Muscle of back (tissue), 13 donors: ENCODE measurements at places on chromosomes 1 and 21.

DNA sequence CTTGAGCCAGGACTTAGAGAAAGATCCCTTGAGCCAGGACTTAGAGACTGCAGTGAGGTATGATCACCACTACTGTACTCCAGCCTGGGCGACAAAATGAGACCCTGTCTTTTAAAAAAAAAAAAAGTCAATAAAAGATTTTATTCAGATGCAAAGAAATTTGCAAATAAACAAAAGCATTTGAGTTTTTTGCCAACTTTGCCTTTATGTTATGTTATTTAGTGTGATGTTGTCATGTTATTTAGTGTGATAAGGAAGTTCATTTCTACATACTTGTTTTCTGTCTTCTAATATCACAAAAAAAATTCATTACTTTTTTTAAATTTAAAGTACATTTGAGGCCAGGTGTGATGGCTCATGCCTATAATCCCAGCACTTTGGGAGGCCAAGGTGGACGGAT, 9.0 kb downstream of the RAD54L start:
- no peak for DNase-seq

- no peak for DNase-seq
Observed at GRCh38 chr1:53284224-53285020, 43.4 kb downstream of the LRP8 start.

DNA sequence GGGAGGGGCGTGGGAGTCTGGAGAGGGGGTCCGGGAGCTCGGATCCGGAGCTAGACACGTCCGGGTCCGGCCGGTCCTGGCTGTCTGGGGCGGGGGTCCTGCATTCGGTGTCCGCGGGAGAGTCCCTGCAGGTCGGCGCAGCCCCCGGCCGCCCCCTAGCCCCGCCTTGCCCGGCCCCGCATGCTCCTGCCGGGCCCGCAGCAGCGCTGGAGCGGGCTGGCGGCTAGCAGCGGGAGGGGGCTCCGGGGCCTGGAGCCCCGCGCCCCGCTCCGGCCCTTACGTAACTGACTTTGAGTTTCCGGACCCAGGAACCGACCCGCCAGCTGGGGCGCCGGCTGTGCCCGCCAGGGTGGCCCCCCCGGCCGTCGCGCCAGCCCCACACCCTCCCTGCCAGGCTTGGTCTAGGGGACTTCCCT, 26.9 kb upstream of the EPB41 start:
- no peak for DNase-seq

DNA sequence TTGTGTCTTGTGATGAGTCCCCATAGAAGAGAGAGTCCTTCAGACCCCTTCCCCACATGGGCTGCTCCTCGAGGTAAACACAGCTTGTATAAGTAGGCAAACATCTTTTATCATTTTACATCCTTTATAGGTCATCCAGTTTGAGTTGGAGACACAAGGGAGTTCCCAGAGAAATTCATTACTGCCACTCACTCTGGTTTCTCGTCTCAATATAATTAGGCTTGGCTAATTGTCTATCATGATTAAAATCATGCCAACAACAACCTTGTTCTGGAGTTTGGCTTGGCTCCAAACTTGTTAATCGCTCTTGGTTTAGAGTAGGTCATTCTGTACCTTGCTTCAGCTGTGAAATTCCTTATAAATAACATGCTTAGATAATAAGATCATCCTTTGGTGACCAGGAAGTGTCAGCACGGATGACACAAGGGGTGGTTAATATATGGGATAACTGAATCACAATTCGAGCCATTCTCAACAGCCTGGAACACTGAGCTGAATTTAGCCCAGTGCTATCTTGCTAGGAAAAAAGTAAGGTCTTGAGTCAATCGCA, 70.7 kb upstream of the DAB1 start:
- no peak for DNase-seq

GRCh38 chr1:53324728-53325297, 3.1 kb downstream of the LRP8 start:
- DNase-seq = no peak

GRCh38 chr1:147413110-147413605, 128.1 kb upstream of the BCL9 start:
- DNase-seq = no peak

GRCh38 chr1:201157949-201158348, 3.7 kb upstream of the TMEM9 start:
- no peak for DNase-seq
